ENCODE measurements at places on chromosomes 12 and 14. TPM values are rescaled to one million over a fixed set of nuclear protein-coding genes. Genes with fewer than 3 reads are reported as not detected.

Gene CCDC77
- 8.1 TPM for total RNA-seq

Gene CFAP73
- total RNA-seq, result not detected

Gene CFAP54
- total RNA-seq, result 37.5 TPM

Gene FOXG1
- not detected for total RNA-seq

Gene LRIG3
- 126 TPM for total RNA-seq

Gene DNAI7
- total RNA-seq, result not detected

Gene HRK
- total RNA-seq, result not detected

Gene KLRD1
- 0.30 TPM for total RNA-seq

Gene LTBP2
- 80.1 TPM for total RNA-seq

Gene TAS2R42
- total RNA-seq, result not detected

Gene TEX52
- total RNA-seq, result not detected

Gene LRRK2
- 3.8 TPM for total RNA-seq

Gene MAP1LC3B2
- total RNA-seq, result 0.32 TPM

Gene TMEM233
- total RNA-seq, result 1.2 TPM

Gene SIX6
- not detected for total RNA-seq

Gene FLVCR2
- total RNA-seq, result 0.32 TPM

Gene PTCSC3
- total RNA-seq, result not detected

Gene KHNYN
- 71.4 TPM for total RNA-seq

Gene FGFR1OP2
- total RNA-seq, result 67.2 TPM

Gene ASB2
- total RNA-seq, result not detected

Gene METTL3
- total RNA-seq, result 91.8 TPM

Gene CEBPE
- not detected for total RNA-seq

Gene SPX
- not detected for total RNA-seq

Gene CKB
- total RNA-seq, result 2.7 TPM

Gene PRKAB1
- total RNA-seq, result 25.2 TPM

Gene LTA4H
- 91.2 TPM for total RNA-seq

Gene USP44
- 3.0 TPM for total RNA-seq

Gene LMNTD1
- not detected for total RNA-seq

Gene KITLG
- total RNA-seq, result 44.2 TPM

Gene PLA2G1B
- not detected for total RNA-seq

Gene NELL2
- total RNA-seq, result under 0.01 TPM

Gene MAP3K9
- total RNA-seq, result under 0.01 TPM

Gene FICD
- total RNA-seq, result 4.9 TPM

Gene KCNA5
- not detected for total RNA-seq

Gene TC2N
- not detected for total RNA-seq

Gene ACYP1
- total RNA-seq, result 17.5 TPM

Gene SERPINA3
- 0.61 TPM for total RNA-seq

Gene ST8SIA1
- not detected for total RNA-seq

Gene IGF1
- not detected for total RNA-seq

Gene ACOT2
- total RNA-seq, result 7.8 TPM

Gene PTHLH
- 0.97 TPM for total RNA-seq

Gene DNAJC22
- 1.3 TPM for total RNA-seq
